Activated CD8-positive, alpha-beta memory T cell treated with anti-CD3 and anti-CD28 coated beads, Interleukin-2, amount 10 ng/mL, durations not matched to agents 7 days and 5 days (primary cell): ENCODE measurements at places on chromosomes 3 and 15. TPM values are rescaled to one million over a fixed set of nuclear protein-coding genes. Genes with fewer than 3 reads are reported as not detected.

DNA sequence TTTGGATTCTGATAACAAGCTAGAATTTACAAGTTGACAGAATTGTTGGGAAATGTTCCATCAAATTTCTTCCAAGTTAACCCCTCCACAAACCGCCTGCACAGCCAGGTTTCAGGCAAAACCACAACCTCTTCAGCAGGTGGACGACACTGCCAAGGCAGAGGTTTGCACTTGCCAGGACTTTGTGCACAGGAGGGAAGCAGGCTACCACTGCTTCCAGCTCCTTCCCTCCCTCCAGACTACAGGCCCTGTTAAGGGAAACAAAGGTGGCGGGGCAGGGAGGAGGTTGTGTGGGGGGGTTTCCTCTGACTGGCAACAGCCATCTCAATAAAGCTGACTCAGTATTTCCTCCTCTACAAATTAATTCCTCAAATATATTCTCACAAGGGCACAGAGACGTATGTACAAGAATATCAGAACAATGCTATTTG lies 42.2 kb downstream of the TBC1D2B start:
- peak; percentile 69 for DNase-seq

- DNase-seq = no peak
Observed at GRCh38 chr3:156614642-156615511, 59.5 kb upstream of the TIPARP start.

- no peak for DNase-seq
Observed at GRCh38 chr3:4581498-4581897, 88.3 kb downstream of the ITPR1 start.

DNA sequence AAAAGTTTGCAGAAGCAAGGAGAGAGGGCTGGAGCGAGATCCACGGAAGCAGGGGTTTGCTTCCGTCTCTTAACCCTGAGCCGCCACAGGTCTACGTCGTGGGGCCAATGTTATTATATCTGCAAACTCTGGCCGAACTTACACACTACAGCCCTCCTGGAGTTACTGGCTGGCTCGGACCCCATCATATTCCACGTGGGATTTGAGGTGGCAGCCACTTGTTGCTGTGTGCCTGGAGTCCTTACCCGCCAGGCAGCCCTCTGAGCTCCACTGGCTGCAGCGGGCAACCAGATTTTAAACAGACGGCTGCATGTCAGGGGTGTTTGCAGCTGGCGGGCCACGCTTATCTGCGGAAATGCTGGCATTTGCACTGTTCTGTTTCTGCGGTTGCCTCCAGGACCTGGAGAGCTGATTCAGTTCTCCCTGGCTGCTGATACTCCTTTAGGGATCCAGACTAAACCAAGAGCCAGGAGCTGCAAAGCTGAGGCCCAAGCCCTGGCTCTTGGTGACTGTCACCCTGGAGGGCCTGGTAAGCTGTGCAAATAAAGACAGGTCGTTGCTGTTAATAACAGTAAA lies 34.7 kb downstream of the TM2D3 start:
- peak; percentile 21 for DNase-seq

DNA sequence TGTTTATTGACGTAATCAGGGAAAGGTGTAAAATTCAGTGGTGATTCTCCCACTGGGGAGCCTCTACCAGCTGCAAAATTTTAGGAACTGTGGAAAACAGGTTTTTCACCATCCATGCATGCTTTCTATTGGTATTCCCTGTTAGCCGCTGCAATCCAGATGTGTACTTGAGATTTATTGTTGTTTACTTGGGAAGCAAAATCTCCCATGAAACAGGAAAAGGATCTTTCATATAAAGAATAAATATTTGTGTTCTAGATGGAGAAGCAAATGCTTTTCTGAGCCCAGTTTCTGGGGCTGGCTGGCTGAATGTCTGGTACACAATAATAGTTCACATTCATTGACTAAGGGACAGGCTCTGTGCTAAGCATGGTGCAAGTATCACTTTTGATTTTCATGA lies 144.6 kb upstream of the RASGRP1 start:
- DNase-seq = no peak

- no peak for DNase-seq
Observed at GRCh38 chr3:124784686-124785382, 54.6 kb downstream of the UMPS start.

DNA sequence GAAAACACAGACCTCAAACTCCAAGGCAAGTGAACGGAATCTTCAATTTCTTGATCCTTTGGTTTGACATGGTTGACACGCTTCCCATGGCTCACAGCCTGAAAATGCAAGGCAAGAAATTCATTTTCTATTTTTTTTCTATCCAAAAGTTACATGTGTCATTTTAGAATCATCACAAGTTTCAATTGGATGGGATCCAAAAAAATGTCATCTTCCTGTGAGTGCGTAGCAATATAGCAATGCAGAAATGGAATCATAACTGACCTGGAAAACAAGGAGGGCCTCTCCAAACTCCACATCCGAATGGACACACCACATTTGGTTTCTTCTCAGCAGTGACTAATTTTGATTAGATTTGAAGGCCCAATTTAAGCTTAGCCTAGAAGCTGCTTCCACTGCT lies 175.8 kb upstream of the ATP11B start:
- DNase-seq = no peak

DNA sequence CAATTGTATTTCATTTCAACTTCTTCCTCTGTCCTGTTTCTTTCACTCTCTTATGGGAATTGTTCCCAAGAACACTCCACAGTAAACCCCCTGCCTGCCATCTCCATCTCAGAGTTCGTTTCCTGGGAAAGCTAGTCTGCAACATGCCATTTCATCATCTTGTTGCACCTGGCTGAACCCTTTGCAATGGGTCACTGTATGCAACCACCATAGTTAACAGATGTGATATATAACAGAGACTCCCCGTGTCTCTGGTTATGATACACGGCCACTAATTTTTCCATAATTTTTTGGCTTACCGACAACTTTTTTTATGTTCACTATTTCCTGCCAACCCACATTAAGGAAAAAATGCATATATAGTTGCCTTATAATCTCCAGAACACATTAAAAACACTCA lies 95.5 kb downstream of the CHST2 start:
- DNase-seq = no peak

DNA sequence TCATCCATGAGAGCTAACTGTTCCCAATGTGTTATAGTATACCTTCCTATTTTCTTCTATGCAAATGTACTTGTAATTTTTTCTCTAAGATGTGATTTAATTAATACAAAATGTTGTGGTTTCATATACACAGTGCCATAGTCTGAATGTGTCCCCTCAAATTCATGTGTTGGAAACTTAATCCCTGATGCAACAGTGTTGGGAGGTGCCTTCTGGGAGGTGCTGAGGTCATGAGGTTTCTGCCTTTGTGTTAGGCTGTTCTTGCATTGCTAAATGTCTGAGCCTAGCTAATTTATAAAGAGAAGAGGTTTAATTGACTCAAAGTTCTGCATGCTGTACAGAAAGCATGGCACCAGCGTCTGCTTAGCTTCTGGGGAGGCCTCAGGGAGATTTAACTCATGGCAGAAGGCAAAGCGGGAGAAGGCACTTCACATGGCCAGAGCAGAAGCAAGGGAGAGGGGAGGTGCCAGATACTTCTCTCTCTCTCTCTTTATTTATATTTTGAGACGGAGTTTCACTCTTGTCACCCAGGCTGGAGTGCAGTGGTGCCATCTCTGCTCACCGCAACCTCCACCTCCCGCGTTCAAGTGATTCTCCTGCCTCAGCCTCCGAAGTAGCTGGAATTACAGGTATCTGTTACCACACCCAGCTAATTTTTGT lies 34.7 kb upstream of the BNIP2 start:
- no peak for DNase-seq

- DNase-seq = no peak
Observed at GRCh38 chr3:126100634-126101301, 16.8 kb upstream of the SLC41A3 start.

GRCh38 chr3:47404431-47404876 lies 23.6 kb downstream of the PTPN23 start:
- DNase-seq = no peak

GRCh38 chr3:59563072-59563605 lies 513.3 kb upstream of the CFAP20DC start:
- no peak for DNase-seq

- no peak for DNase-seq
Observed at GRCh38 chr3:140731440-140732119, 53.7 kb downstream of the TRIM42 start.

GRCh38 chr15:97026781-97027180 lies 696.3 kb downstream of the NR2F2 start:
- no peak for DNase-seq

- no peak for DNase-seq
Observed at GRCh38 chr3:46141813-46142212, 66.3 kb downstream of the CCR1 start.

DNA sequence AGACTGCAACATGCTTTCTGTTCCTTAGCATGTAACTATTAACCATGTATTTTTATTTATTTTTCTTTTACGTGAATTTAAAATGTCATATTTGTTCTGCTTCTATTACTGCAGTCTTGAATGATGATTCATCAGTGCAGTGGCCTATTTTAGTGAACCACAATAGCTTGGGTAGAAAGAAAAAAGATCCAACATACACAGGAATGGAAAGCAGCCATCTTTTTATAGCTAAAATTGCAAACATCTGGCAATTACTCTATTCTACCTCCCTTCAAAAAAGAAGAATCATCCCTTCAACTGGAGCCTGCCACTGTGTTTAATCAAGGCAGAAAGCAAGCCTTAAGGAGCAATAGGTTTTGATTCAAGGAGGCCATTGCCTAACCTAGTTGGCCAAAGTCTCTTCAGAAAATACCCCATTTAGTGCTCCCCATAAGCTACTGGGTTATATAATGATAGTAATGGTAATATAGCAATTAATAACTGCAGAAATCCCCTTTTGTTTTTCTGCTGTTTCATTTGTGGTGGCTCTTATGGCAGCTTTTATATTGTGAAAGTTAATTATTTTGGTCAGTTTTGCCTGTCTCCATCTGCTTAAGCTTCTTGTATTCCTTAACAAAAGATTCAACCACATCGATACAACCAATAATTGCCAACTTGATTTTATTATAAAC lies 267.3 kb downstream of the LPP start:
- no peak for DNase-seq

- DNase-seq = no peak
Observed at GRCh38 chr15:91278951-91279350, 178.9 kb downstream of the SV2B start.

DNA sequence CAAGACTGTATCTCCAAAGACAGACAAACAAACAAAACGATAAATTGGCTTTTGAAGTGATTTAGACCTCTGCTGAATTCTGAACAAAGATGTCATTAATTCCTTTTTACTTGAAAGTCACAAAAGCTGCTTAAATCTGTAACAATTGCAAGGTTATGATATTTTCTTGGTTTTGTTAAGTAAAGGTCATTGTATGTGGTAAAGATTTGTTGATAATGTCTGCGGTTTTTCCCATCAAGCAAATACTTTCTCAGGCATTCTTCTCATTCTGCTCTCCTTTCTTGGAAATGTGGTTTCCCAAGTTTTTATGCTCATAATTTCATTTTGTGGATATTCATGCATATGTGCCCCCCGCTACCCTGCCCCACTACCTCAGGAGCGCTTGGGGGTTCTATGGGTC lies 116.5 kb downstream of the SLMAP start:
- no peak for DNase-seq

- DNase-seq = peak; percentile 65
Observed at GRCh38 chr3:11290743-11291680, 18.8 kb downstream of the ATG7 start.

- DNase-seq = no peak
Observed at GRCh38 chr3:163474766-163475165, 1603.5 kb downstream of the SI start.

DNA sequence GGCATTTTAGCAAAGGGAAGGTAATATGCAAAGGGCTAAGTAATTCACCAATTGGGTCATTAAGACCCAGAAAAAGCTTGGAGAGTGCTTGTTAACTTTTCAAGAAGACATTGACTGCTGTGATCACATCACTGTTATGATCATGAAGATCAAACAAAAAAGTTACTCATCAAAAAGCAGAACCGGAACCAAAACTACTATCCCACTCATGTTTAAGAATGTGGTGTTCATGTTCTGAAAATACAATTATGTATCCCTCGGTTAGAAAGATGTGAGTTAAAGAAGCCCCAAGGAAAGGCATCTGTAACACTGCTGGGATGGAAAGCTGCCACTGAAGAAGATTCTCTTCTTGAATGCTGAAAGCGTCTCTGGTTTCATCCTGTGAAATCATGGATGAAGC lies 32.6 kb downstream of the BBX start:
- DNase-seq = no peak

DNA sequence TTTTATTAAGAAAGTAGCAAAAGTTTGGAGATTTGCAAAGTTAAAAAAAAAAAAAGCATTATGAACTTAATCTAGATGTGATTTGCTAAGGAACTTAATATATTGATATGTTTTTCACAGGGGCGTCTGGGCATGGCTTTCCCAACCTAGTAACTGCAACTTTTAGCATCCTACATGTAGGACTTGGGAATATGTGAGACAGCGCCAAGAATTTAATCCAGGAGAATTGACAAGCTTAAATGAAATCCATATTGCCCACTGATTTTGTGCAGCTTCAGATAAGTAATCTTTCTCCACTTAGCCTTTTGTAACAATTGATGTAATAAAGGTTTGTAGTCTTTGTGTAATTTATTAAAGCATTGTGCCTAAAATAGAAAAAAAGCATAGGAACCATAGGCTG lies 982 bp upstream of the GABPB1 start:
- DNase-seq = no peak

GRCh38 chr15:66598095-66598815 lies 32.5 kb upstream of the LCTL start:
- peak; percentile 47 for DNase-seq

DNA sequence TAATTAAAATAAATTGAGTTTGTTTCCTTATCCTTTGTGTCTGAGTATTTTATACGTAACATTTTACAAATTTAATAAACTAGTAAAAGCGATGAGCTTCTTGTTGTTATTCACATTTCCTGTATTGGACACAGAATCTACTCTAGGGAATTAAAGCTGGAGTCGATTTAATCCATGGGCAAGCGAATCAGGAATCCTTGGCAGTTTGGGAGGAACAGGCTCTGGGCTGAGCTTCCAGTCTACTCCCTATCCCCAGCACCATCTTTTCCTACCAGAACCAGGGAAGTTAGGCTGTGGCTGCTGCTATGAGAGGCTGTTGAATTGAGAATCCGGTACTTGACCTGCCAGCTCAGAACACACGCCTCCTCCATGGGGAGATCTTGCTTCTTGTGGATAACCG lies 437.3 kb upstream of the TPM1 start:
- no peak for DNase-seq

- no peak for DNase-seq
Observed at GRCh38 chr15:37108381-37109167, 8.2 kb upstream of the MEIS2 start.

RBSN gene
- total RNA-seq = 15.7 TPM

ACKR2 gene
- total RNA-seq = 2.6 TPM

SOX2 gene
- total RNA-seq = not detected

FXR1 gene
- 141 TPM for total RNA-seq

FBXL22 gene
- total RNA-seq = 0.56 TPM

RNF123 gene
- total RNA-seq = 50.0 TPM

TUSC7 gene
- total RNA-seq = not detected

CPEB1 gene
- total RNA-seq = not detected

RHOV gene
- not detected for total RNA-seq

AADACL2 gene
- not detected for total RNA-seq

LEKR1 gene
- total RNA-seq = 0.76 TPM
